ENCODE measurements at places on chromosomes 2 and 18. TPM values are rescaled to one million over a fixed set of nuclear protein-coding genes. Genes with fewer than 3 reads are reported as not detected.

DNA sequence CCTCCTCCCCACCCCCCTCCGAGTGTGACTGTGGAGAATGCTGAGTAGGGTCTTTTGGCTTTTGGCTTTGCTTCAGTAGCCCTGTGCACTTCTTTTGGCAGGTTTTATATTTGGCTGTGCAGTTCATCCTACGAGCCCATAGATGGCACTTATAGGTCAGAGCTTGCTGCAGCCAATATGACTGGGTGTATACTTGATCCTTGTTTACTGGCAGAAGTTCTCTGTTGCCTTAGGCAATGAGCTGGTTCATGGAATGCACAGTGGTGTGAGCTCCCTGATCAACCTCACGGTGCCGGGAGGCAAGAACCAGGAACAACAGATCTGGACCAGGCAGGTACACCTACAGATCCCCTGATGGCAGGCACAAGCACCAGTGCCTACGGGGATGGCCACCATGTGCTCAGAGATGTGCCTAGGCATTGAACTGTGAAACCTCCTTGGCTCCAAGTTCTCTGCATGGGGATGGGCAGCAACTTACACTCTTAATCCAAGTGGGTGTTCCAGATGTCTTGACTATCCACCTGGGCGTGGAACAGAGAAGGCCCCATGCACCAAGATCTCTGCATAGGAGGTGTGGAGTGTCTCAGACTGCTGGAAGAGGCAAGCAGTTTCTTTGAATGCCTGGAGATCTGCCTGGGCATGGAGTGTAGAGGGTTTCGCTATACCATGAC, 190.4 kb downstream of the KIAA1328 start:
- no peak for DNase-seq

- no peak for DNase-seq
Observed at GRCh38 chr2:241509155-241509784, 886 bp upstream of the STK25 start.

GRCh38 chr18:26756556-26756955, 109.0 kb downstream of the AQP4 start:
- no peak for DNase-seq

Gene ITGA4
- 35.2 TPM for polyA plus RNA-seq

Gene ABHD1
- polyA plus RNA-seq, result 0.99 TPM

Gene DNER
- 53.4 TPM for polyA plus RNA-seq
